Uterus (tissue), 4 donors: ENCODE measurements at places on chromosomes 7 and 10.
A peak's percentile ranks its signal among the peaks of the same experiment; 100 is the strongest.

DNA sequence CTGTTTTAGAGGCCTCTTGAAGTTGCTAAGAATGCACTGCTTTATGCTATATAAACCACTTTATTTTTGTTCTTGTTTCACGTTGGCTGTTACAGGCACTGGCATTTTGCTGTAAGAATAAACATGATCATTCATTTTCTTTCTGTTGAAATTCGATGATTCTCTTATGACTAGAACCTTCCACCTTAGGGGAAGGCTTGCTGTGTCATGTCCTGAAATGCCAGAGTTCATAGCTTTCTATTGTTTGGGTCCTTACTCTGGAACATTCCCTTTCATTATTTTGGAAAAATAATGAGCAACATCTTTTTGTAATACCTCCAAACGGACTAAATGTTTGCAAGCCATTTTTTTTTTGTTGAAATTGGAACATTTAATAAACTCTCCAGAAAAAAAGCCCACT lies 495.1 kb upstream of the POT1 start:
- H3K27ac ChIP-seq, result no peak overlapping the region
- H3K4me1 ChIP-seq, result no peaks in the 10 kb centered on the region
- no peaks in the 10 kb centered on the region for H3K36me3 ChIP-seq
- H3K4me3 ChIP-seq, result no peak overlapping the region
- no peaks in the 10 kb centered on the region for H3K27me3 ChIP-seq

DNA sequence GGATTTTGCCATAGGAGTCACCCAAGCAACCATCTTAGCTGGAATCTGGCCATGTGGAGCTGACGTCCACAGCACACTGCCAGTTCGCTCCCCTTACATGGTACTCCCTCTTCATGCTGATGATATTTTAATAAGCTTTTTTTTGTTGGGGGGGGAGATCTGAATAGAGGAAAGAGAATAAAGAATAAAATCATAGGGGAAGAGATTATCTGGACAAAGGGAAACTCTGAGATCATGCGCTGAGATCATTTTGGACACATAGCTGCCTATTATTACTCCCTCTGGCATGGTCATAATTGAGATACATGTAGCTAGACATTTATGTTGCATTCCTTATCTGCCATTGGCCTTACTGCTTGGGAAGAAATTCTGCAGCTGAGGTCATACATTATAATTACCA lies 282.7 kb downstream of the HTR7 start:
- DNase-seq, result no peak
- H3K27ac ChIP-seq, result no peak overlapping the region
- no peaks in the 10 kb centered on the region for H3K4me1 ChIP-seq
- no peaks in the 10 kb centered on the region for H3K27me3 ChIP-seq
- H3K4me3 ChIP-seq, result no peak overlapping the region

- no peaks in the 10 kb centered on the region for H3K36me3 ChIP-seq
- H3K27me3 ChIP-seq, result no peaks in the 10 kb centered on the region
- no peak overlapping the region for H3K4me3 ChIP-seq
- H3K4me1 ChIP-seq, result no peaks in the 10 kb centered on the region
These were observed 23.0 kb downstream of the CRPPA start for GRCh38 chr7:16398146-16399017.

DNA sequence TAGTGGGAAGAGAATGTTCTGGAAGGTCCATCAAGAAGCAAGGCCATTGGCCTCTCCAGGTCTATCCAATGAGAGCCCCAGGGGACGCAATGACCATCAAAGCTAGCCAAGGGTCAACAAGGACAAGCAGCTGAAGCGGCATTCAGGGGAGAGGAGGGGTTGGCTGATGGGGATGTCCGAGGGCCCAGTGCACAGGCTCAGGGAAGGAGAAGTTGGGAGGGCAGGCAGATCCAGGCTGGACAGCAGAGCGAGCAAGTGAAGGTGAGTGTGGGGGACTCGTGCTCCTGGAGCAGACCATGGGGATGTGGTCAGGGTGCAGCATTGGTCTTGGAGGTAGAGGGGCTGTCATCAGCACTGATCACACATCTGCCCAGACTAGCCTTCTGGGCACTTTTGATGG lies 275.4 kb upstream of the TCERG1L start:
- H3K27ac ChIP-seq, result no peak overlapping the region
- no peak overlapping the region for H3K4me3 ChIP-seq
- H3K4me1 ChIP-seq, result no peaks in the 10 kb centered on the region
- no peaks in the 10 kb centered on the region for H3K36me3 ChIP-seq
- no peaks in the 10 kb centered on the region for H3K27me3 ChIP-seq

DNA sequence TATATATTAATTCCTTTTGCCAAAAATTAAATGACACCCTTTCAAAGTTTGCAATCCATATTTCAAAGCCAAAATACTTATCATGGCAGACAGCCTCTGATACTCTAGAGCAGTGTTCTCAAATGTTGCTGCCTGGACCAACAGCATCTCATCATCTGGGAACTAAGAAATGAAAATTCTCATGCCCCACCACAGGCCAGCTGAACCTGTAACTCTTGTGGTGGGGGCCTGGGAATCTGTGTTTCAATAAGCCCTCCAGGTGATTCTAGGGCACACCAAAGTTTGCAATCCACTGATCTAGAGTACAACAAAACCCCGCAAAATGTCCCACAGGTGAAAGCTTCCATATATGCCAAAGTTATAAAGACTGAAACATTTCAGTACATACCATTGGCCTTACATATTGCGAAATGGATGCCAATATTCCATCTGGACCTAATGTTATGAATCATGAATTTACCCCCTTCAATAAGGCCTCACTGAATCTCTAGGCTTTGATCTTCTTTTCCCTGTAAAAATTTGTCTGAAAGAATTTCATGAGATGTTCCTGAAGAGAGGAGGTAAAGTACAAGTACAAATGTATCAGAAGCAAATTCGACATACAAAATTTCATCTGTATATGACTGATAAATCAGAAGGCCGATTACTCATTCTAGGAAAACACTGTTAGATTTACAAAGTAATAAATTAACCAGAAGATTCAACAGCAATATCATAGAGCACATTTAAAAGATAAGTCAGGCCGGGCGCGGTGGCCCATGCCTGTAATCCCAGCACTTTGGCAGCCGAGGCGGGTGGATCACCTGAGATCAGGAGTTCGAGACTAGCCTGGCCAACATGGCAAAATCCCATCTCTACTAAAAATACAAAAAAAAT lies 25.3 kb upstream of the EPC1 start:
- no peak overlapping the region for H3K4me3 ChIP-seq
- no peak for DNase-seq
- H3K27me3 ChIP-seq, result no peaks in the 10 kb centered on the region
- no peak overlapping the region for H3K27ac ChIP-seq
- H3K36me3 ChIP-seq, result no peaks in the 10 kb centered on the region
- no peaks in the 10 kb centered on the region for H3K4me1 ChIP-seq

- peak overlapping the region; percentile 77 for H3K27ac ChIP-seq
- H3K4me1 ChIP-seq, result no peaks in the 10 kb centered on the region
- H3K27me3 ChIP-seq, result no peaks in the 10 kb centered on the region
- DNase-seq, result no peak
These were observed 292.5 kb downstream of the CCDC3 start for GRCh38 chr10:12709000-12709401.
